ENCODE measurements at places on chromosomes 12 and 14.

DNA sequence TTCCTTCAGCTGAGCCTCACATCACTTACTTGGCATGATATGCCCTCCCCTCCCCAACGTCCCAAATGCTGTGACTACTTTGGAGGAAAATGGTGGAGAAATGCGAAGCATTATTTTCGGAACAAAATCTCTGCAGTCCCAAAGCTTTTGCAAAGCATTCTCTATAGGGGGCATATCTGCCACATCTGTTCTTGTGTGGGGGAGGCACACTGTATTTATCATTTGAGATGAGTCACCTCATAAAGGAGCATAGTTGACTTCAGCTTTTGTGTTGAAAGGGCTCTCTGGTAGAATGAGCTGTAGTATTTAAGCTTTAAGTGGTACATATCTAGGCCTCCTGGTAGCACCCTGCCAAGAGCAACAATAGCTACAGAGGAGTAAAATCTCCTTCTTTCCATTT, 447.5 kb downstream of the ADAMTS20 start:
- no peak for DNase-seq

- no peak for DNase-seq
Observed at GRCh38 chr12:8638951-8639350, 23.7 kb downstream of the MFAP5 start.

- DNase-seq: no peak
Observed at GRCh38 chr14:57845316-57845715, 20.6 kb downstream of the SLC35F4 start.

DNA sequence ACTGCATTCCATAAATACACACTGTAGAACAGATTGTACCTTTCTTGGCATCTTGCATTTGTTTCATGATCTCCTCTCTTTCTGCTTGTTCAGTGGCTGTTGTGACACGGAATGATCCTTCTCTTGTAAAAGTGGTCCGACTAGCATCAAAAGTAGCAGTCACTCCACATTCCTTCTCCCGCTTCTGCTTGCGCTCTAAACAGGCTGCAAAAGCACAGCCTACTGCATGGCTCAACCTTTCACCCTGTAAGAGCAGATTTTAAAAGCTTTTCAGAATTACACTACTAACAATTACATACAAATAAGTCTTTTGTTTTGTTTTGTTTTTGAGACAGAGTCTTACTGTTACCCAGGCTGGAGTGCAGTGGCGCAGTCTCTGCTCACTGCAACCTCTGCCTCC, 49.8 kb downstream of the PAPLN start:
- DNase-seq: no peak

- DNase-seq: no peak
Observed at GRCh38 chr12:120261951-120262851, 3.3 kb downstream of the PXN start.

- peak; percentile 46 for DNase-seq
Observed at GRCh38 chr12:131371401-131372170, 339.3 kb upstream of the SFSWAP start.

DNA sequence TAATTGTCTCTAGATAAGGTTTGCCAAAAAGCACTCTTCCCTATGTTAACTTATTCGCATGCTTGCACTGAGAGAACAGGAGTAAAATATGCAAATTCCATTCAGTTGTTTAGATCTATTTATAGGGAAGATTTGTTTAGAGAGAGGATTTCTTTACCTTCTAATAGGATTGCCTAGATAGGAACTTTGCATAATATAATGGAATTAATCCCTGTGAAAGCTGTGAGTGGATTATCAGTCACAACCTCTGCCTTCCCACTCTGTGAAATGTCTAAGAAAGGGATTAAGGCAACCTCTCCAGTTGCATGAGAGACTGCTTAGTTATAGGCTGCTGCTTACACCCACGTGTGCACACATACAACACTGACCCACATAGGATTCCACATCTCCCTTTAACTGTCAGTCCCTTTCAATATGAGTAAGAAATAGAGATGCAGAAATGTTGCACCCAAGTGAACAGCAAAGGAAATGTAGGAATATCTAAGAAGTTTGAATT, 83.2 kb downstream of the ALG10B start:
- no peak for DNase-seq

DNA sequence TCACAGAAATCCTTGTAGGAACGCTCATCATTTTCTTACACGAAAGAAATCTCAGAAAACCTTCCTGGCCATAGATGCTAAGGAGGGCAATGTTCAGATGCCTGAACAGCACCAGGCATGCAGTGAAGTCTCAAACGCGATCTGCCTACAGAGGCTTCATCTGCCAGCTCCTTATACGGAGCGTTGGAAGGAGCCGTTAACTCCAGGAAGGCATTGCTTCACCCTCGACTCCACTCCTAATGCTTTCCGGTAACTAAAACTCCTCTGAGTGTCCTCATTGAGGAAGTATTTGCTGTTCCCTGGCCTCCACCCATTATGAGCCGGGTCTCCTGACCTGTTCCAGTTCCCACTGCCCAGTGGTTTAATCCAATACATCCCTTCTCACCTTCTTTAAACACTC, 502.7 kb downstream of the BCL11B start:
- no peak for DNase-seq

DNA sequence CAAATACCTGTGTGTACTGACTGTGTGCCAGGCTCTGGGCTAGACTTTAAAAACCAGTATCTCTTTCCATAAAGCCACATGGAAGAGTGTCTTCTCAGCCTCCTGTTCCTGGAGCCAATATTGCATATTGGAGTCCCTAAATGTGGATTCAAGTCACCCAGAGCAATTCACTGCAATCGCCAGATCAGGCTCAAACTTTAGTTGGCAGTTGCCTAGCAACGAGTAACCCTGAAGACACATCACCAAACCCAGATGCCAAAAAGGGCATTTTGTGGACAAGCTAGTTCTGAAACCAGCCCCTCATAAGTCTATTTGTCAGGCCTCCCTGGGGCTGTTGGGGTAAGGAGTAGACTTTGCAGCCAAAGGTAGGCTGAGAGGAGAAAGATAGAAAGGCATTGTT, 13.7 kb downstream of the DPF3 start:
- no peak for DNase-seq

- DNase-seq: no peak
Observed at GRCh38 chr14:95756751-95757150, 42.8 kb upstream of the TCL1A start.

GRCh38 chr14:104421401-104421821, 158.2 kb upstream of the C14orf180 start:
- no peak for DNase-seq

- DNase-seq: no peak
Observed at GRCh38 chr12:7985802-7986418, 46.6 kb upstream of the FOXJ2 start.

DNA sequence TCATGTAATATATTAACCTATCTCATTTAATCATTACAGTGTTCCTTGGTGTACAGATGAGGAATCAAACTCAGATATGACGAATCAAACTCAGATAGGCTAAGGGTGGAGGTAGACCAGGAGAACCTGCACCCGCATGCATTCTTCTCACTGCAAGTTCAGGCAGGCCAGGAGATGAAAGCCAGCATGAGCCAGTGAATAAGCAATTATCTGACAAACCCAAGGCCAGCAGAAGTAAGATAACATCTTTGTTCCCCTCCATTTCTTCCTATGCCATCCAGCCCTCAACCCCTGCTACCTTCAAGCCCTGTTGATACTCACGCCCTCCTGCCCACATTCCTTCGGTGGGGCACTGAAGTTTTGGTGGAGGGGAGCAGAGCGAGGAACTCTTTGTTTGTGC, 152.2 kb downstream of the ETV6 start:
- no peak for DNase-seq

- DNase-seq: no peak
Observed at GRCh38 chr14:68047906-68048305, 228.3 kb downstream of the RAD51B start.

DNA sequence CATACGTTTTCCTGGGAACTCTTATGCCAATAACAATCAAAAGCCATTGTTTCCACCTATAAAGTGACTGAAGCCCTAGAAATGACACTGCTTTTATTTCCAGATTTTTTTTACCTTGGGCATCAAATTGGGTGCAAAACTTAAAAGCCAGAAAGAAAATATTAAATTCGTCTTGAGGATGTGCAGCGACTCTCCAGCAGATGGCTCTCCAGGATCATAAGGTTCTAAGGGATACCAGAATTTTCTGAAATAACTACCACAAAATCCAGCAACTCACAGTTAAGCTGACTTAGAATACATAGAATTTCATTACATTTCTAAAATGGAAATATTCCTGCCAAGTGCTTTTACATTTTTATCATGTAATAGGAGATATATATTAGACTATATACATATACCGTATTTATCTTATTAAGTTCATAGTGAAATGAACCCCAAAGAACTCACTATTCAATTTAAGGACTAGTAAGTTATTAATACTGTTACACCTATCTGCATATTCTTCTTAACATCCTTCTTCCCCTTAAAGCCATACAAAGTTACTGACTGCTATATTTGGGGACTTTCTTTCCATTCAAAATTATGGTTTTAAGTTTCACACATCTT, 44.0 kb downstream of the ARMH4 start:
- DNase-seq: peak; percentile 72

DNA sequence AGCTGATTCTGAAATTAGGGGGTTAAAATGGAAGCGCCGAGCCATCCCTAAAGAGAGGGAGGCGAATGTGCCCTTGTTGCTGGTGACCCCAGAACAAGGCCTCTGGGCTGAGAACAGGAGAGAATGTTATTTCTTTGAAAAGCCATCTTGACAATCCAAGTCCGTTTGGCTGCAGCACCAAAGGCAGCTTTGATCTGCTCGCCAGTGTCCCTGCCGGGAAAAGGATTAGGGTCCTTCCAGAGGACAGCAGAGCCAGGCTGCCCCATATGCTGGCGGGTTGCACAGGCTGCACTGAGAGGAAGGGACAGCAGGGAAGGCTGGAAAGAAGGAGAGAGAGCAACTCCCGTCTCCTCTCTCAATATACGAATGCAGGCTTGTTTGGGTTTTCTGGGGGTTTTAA, 141.7 kb downstream of the TMEM132C start:
- DNase-seq: no peak

DNA sequence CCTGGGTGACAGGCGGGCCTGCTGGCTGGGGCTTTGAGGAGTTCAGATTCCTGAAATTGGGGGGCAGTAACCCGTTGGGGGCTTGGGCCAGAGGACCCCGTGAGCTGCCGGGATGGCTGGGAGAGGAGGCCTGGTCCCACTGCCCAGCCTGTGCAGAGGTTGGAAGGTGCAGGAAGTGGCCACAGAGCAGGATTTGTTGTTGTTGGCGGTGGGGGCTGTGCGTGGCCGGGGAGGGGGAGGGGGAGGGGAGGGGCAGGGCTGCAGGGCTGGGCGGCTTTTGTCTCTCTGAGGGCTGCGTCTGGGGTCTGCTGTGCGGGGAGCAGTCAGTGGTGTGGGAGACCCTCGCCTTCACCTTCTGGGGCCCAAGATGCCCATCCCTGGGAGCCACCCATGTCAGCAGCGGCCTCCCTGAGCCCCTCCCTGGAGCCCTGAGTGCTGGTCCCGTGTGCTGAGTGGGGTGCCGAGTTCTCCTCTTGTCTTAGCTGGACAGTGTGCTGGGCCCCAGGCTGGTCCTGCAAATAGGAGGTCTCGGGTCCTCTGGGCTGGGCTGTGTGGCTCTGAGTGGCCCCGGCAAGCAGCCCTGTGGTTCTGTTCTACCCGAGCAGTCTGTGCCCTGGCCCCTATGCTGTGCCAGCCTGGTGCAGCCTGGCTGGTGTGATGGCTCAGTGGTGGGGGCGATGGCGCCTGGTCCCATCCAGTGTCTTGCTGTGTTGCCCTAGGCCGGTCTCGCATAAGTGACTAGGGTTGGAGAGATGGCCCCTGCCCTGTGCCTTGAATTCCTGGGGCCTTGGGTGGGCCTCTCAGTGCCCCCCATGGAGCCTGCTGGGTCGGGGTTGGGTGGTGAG, 10.3 kb downstream of the KIF26A start:
- DNase-seq: no peak

DNA sequence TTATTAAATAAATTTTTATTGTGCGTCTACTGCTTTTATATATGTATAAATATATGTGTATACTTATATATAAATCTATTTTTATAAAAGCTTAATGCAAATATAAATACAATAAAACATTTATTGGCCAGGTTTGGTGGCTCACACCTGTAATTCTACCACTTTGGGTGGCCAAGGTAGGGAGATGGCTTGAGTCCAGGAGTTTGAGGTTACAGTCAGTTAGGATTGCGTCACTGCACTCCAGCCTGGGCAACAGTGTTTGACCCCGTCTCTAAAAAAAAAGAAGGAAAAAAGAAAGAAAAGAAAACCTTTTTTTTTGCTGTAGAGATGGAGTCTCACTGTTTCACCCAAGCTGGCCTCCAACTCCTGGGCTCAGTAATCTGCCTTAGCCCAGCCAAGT, 20.9 kb downstream of the ACTR6 start:
- no peak for DNase-seq

DNA sequence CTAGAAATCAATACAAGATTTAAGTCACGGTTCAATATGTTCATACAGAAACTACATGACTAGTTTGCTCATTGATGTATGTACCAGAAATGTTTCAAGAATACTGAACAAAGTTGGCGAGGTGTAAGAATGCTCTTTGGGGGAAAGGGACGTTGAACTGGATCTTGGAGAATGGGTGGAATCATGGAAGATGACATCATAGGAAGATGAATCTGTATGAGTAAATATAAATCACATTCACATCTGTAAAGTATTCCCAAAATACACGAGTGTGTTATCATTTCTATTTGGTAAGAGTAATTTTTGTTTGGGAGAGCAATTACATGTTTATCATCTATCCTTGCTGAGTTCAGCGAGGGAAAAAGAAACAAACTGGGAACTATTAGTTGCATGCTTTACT, 162.2 kb upstream of the TMTC1 start:
- DNase-seq: no peak

DNA sequence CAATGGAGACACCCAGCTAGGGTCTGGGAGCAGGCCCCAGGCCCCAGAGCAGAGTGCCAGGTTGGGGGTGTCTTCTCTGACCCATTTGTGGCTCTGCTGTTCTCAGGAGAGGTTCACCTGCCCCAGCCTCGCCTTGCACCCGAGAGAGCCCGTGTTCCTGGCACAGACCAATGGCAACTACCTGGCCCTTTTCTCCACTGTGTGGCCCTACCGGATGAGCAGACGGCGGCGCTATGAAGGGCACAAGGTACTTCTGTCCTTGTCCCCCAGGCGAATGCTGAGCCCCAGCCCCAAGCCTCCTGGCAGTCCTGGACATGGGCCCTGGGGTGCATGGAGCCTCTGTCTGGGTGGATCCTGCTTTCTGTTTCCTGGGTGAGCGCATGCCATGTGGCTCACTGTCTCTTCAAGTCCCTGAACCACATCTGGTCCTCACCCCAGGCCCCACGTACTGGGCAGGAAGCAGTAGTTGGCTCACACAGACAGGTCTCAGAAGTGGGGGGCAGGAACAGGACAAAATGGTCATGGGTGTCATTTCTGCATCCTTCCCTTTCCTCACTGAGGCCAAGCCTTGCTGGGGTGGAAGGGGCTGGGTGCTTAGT, 58.2 kb downstream of the BEGAIN start:
- peak; percentile 7 for DNase-seq

- DNase-seq: no peak
Observed at GRCh38 chr14:75812622-75813021, 151.6 kb downstream of the TTLL5 start.
